ENCODE measurements at places on chromosomes 4 and X.

GRCh38 chr4:25448379-25449109 is 71.5 kb downstream of the ANAPC4 start:
- no peak for DNase-seq

GRCh38 chr4:1821679-1822567 is 28.8 kb downstream of the FGFR3 start:
- no peak for DNase-seq

DNA sequence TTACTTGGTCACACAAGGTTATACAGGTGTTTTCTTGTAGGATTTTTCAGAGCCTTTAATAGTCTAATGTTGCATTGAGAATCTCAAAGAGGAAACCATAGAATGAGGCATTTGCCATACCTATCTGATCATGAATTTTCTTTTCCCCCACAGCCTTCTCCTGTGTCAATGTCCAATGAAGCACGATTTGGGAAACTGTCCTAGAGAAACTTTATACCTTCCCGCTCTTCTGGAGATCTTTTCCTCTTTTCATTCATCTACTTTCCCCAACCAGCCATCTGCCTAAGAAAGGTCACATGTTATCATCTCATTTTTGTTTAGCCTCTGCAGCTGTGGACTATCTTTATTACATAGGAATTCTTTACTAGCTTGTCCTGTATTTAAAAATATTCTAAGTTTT is 19.9 kb downstream of the VSIG4 start:
- no peak for DNase-seq

DNA sequence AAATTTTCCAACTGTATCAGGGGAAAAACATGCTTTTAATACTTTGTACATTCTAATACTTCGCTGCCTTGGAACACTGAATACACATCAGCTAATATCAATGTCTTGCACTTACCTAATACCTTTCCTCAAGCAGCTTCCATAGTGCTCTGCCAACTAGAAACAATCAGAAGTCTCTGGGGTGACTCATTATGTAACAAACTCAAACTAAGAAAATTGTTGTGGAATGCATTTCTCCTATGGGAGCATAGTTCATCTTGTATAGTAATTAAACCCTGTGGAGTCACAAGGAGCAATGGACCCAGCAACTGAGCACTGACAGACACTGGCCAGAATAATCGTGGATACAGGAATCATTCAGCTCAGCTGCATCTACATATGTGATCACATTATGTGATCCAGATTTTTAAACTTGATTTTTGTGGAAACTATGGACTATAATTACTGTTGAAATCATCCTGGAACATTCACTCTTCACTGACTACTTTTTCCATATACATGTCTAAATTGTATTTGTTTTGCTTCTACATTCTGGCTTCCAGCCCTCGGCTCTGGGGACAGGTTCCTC is 496.9 kb downstream of the TMA16 start:
- DNase-seq, result no peak

- no peak for DNase-seq
Measured at GRCh38 chr4:141455651-141456050, 180.7 kb upstream of the IL15 start.

DNA sequence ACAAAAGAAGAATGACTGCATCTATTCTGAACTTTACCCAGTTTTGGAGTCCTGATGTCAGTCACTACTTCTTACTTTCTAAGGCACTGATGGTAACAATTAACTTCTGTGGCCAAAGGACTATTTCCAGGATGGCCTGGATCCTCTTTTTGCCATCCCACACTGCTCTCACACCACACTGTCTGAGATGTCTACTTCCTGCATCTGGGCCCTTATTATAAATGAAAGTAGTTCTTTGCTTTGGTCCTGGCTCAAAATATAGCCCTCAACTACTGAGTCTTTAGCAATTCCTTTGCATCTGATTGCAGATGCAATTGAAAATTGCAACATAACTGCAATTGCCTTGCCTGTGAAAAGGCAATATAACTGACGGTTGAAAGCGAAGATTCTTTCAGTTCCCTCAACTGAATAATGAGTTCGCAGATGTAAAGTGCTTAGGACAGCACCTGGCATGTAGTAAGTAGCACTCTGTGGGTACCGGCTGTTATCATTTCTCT is 44.2 kb downstream of the COQ2 start:
- no peak for DNase-seq

- DNase-seq, result no peak
Measured at GRCh38 chr4:86586626-86587380, 7.3 kb upstream of the PTPN13 start.

GRCh38 chr4:21605006-21605405 is 343.6 kb downstream of the KCNIP4 start:
- DNase-seq, result no peak

DNA sequence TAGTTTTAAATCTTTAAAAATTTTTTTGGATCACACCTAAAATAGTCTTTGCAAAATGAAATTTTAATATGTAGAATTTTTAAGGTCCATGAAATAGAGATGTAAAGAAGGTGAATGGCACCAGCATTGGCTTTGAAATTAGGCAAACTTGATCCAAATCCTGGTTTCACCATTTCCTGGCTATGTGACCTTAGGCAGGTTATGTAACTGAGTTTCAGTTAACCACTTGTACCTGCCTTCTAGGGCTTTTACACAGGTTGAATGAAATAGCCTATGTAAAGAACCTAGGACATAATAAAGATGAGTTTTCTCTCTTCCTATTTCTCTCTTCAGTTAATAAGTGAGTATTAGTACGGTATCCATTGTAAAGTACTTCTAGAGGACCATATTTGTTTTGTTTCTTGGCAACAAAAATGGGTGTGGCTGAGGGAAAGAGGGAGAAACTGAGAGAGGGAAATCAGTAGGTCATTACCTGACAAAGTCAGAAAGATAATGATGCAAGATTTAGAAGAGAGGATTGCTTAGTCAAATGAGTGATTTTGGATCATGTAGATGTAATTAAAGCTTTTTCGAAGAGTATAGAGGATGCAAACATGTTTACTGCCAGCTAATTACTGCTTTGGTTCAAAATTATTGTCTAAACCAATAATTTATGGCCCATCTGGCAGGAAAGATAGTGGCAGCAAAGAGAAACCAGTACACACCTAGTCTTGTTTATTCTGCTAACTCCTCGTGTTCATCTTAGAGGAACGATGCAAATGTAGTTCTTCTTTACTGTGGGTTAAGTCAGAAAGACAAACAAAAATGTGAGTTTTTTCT is 81.9 kb downstream of the PDLIM5 start:
- DNase-seq, result no peak

GRCh38 chr4:81164623-81165416 is 50.2 kb downstream of the PRKG2 start:
- DNase-seq, result no peak

DNA sequence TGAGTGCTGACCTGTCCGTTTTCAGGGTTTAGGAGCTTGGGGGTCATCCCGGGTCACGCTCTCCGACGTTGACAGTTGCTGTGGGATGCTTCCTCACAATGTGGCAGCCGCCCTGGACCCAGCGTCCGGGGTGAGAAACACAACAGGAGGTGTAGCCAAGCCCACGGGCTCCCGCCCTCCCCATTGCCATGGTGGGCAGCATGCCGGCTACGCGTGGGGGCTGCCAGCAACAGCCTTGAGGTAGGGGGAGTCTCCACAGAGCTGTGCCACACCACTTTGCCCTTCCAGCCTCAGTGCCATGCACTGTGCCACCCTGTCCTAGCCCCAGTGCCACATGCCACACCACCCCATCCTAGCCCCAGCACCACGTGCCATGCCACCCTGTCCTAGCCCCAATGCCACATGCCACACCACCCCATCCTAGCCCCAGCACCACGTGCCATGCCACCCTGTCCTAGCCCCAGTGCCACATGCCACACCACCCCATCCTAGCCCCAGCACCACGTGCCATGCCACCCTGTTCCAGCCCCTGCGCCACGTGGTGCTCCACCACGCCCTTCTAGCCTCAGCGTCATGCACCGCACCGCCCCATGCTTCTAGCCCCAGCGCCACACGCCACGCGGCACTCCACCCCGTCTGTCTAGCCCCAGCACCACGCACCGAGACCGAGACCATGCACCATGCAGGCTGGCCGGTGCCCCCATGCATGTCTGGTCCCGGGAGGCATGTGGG is 8.5 kb upstream of the HGFAC start:
- DNase-seq, result no peak

GRCh38 chr4:117135634-117136354 is 50.4 kb upstream of the TRAM1L1 start:
- no peak for DNase-seq

GRCh38 chr4:6402566-6403399 is 69.6 kb downstream of the PPP2R2C start:
- no peak for DNase-seq

Data from neuronal stem cell (in vitro differentiated cells).